ENCODE measurements at places on chromosomes 16 and 17.

DNA sequence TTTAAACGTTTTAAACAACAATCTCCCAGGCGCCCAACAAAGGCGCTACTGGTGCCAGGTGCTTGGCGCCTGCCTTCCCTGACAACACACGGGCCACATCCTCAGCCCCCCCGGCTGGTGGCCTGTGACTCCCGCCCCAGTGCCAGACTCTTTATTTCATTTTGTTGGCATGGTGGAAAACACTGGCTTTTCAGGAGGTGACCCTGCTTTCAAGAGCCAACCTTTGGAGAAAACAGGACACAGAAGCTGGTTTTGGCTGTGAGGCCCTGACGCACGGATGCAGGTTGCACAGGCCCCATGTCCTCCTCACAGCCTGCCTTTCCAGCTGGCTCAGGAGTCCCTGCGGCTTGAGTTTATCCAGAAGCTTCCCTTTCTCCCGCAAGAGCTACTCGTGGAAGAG lies 100.0 kb downstream of the METRNL start:
- DNase-seq = peak; percentile 54

GRCh38 chr17:76270770-76271668 lies 5.9 kb downstream of the UBALD2 start:
- DNase-seq = no peak

- no peak for DNase-seq
Measured at GRCh38 chr16:61677776-61678175, 358.5 kb downstream of the CDH8 start.

DNA sequence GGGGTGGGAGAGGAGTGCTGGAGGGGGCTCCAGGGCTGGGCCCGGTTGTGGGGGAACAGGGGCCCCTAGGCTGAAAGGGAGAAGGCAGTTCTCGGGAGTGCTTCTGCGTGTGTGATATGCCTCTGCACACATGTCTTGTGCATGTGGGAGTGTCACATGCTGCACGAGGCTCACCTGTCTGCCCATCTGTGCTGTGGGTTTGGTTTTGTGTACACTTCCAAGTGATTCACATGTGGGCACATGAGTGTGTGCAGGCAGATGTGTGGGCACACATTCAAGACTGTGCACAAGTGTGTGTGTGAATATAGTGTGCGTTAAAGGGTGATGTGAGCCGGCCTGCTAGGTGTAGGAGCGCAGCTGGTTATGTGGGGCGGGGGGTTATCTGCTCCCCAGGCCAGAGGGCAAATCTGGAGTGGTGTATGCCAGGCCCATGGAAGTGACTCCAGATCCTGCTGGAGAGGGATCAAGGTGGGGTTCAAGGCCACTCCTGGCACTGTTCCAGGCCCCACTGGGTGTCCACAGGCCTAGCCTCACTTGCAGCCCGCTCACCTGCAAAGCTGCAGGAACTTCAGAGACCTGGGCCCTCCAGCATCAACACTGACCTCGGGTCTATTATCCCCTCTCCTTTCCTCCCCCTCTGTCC lies 3.8 kb upstream of the BAHCC1 start:
- DNase-seq = no peak
